ENCODE measurements at places on chromosomes 11 and 22.

GRCh38 chr22:26669060-26669481 lies 11.7 kb downstream of the MIAT start:
- no peak for DNase-seq

DNA sequence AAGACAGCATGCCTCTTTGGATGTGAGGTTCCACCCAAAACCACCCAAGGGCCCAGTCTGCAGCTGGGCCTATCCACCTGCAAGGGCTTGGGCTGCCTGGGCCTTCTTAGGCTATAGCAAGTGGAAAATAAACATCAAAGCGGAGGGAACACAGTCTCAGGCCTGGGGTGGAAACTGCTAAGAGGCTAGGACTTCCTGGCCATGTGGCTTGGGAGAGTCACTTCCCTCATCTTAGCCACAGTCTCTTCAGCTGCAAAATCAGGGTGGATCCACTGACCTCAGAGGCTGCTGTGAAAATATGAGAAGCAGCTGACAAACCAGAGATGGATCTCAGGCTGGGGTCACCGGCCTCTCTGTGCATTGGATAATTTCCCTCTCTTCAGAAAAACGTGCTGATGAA lies 30.6 kb upstream of the TFIP11 start:
- DNase-seq = peak; percentile 13

DNA sequence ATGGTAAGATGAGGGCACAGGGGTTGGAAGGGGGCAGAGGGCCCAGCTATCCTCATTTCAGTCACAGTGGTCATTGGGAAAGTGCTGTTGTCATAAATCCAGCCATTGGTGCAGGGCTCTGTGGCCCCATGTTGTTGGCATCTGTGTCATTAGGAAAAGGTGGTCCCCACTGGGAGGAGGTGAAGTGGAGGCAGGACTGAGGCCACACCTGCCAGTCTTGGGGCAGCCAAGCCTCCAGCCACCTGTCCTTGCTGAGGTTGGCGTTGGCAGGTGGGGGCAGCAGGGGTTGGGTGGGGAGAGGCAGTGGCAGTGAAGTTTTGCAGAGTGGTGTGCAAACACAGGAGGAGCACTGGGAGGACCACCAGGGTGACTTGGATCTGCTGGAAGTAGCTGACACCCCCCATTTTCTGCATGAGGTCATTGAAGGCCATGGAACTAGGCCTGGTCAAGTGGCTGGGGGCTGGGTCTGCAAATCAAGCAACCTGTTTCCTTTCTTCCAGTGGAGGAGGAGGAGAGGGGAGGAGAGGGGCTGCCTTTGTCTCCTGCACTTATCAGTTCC lies 25.3 kb downstream of the SLC22A6 start:
- DNase-seq = no peak

DNA sequence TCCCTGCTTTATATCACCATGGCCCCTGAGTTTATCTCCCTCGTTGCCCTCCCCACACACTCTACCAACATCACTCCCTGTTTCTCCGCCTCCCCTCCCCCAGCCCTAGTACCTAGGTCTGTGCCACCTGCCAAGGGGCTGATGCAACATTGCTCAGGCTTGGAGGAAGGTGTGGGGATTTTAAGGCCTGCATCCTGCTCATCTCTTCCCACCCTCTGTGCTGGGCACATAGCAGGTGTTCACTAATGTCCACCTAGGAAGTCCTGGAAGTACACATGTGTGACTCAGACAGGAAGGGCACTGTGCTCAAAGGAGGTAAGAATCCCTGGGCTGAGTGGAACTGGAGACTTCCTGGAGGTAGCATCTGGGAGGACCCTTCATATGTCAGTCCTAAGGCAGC lies 37.0 kb downstream of the PDE2A start:
- DNase-seq = no peak

DNA sequence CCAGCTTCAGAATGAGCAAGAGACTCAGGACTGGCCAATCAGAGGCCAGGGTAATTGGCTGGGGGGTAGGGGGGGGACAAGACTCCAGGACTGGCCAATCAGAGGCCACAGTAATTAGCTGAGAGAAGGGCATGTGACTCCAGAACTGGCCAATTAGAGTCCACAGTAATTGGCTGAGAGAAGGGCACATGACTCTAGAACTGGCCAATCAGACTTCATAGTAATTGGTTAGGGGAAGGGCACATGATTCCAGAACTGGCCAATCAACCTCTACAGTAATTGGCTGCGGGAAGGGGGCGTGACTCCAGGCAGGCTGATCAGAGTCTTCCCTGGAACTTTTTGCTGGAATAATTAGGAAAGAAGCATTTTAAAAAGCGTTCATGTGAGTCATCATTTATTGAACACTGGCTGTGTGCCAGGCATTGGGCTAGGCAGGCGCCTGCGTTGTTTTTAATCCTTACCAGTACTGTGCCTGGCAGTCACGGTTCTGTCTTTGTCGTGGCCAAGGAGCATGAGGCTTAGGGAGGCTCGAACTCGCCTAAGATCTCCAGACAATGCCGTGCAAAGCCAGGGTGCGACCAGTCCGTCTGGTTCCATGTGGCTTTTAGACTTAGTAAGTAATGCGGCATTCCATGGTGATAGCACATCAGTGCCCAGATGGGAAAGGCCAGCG lies 508.1 kb downstream of the TBC1D22A start:
- DNase-seq = no peak

GRCh38 chr11:29124470-29124869 lies 892.4 kb downstream of the KCNA4 start:
- DNase-seq = no peak

DNA sequence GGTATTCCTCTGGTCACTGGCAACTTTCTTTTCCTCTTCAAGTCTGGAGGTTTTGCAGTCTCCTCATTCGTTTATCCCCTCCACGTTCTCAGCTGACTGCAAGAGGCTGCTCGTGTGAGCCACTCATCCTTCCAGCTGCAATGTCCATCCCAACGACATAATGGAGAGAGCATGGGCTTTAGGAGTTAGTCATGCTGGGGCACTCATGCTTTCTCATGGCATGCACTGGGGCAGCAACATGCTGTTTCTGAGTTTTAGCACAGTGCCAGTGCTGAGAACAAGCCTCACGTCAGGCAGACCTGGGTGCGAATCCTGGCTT lies 7.1 kb downstream of the DCPS start:
- DNase-seq = no peak

DNA sequence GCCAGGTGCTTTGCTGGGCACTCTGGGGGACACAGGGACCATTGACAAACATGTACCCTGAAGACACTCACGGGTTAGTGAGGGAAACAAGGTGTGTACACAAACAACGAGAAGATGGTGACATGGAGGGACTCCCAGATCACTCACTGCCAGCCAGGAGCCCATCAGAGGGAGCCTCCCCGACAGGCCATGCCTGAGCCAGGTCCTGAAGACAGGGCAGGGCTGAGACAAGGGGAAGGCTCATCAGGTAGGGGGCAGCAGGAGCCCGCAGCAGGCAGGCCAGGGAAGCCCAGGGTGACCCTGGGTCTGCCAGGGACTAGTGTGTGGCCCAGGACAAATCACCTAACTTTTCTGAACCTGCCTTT lies 127.9 kb downstream of the BUD13 start:
- no peak for DNase-seq

DNA sequence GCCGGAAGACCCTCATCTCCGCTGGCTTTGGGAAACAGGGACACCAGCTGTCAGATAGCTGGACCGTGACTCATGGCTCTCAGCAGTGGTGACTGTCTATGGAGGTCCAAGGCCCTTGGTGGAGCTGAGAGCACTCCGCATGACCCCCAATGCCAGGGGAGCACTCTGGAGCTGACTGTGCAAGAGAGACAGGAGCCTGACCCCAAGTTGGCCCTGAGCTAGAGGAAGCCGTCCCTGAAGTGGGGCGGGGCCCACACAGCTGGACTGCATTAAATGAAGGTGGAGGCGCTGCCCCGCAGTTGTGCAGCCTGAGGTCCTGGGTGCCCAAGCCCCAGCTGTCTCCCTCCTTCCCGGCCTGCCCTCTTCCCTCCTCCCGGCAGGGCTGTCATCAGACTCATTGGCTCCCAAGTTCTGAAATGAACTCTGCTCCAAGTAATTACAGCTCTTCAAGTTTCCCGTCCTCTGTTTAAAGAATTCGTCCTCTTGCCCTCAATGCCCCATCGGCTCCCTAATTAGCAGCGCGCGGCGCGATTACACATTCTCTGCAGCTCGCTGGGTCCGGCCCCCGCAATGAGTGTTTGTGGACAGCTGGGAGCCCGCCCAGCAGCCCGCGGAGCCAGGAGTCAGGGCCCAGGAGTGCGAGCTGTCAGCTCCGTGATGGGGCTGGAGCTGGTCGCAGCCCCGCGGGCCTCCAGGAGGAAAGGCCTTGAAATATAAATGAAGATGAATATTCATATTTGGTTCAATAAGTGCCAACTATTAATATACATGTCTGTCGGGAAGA lies 93.2 kb upstream of the LMO1 start:
- DNase-seq = no peak

GRCh38 chr11:57903441-57904123 lies 120.1 kb upstream of the OR9Q1 start:
- DNase-seq = no peak

DNA sequence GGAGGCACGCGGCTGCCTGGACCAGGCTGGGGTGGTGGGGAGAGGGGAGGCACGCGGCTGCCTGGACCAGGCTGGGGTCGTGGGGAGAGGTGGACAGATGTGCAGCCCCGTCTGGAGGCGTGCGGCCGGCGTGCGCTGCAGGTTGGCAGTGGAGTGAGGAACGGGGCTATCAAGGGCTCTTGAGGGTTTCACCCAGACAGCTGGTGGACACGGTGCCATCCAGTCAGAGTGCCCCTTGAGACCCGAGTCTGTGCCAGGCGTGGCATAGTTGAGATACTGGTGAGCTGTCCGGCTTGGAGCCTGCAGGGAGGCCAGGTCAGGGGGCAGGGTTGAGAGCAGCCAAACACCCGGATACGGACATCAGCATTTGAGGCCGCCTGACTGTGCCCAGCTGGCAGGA lies 1.5 kb upstream of the GRAMD4 start:
- DNase-seq = no peak

- DNase-seq = peak; percentile 95
Measured at GRCh38 chr22:50190941-50191741, 5.4 kb downstream of the TRABD start.

DNA sequence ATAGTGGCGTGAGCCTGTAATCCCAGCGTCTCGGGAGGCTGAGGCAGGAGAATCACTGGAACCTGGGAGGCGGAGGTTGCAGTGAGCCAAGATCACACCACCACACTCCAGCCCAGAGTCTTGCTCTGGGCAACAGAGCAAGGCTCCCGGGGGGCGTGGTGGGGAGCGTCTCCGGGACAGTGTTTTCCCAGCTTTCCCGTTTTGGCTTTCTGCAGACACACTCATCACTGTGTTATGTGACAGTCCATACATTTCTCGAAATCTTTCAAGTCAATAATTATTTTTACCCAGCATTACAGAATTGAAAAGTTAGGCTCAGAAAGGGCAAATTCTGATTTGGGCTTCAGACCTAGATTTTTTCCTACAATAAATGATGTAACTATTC lies 31.7 kb downstream of the NEAT1 start:
- no peak for DNase-seq

- DNase-seq = no peak
Measured at GRCh38 chr11:73249853-73250783, 22.0 kb upstream of the P2RY6 start.

DNA sequence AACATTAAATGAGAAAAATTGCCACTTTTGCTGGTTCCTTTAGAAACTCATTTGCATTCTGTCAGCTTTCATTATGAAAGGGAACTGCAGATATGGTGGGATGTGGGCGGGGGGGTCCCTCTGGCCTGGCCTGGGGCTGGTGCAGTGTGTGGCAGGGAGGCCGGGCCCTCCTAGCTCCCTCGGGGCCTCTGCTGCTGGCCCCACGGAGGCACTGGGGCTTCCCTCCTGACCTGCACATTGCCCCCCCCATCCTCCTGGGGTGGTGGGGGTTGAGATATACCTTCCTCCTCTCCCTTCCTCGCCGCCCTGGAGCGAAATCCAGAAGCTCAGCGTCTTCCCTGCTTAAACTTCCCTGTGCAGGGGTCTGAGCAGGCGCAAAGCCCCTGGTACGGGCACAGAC lies 1005.9 kb downstream of the BRD1 start:
- DNase-seq = no peak

DNA sequence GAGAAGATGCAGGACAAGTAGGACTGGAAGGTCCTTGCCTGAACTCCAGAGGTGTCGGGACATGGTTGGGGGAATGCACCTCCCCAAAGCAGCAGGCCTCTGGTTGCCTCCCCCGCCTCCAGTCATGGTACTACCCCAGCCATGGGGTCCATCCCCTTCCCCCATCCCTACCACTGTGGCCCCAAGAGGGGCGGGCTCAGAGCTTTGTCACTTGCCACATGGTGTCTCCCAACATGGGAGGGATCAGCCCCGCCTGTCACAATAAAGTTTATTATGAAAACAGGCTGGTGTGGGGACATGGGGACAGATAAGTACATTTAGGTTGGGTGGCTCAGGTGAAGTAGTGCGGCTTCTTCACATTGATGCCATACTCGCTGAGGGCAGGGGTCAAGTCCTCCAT lies 1.4 kb downstream of the TAF10 start:
- DNase-seq = no peak

- DNase-seq = peak; percentile 49
Measured at GRCh38 chr11:33005175-33005574, 10.5 kb upstream of the DEPDC7 start.

GRCh38 chr11:17875891-17876290 lies 137.0 kb downstream of the SERGEF start:
- no peak for DNase-seq

DNA sequence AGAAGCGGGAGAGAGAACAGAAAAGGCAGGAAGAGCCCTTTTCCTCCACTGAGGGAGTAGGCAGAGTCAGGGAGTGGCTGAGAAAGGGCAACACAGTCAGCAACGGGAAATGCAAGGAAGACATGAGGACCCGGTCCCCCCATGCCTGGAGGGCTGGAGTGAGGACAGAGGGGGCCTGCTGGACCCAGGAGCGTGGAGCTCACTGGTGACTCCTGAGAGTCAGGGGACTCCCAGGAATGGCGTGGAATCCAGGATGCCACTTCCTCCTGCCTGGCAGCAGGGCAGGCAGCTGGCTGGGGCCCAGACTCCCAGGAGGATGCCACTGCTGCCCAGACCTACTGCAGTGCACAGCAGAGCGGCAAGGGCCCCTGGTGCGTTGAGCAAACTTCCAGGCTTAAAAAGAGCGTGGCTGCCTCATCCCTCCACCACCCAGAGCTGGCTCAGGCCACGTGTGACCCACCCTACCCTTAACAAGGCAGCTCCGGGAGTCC lies 11.3 kb downstream of the C11orf21 start:
- DNase-seq = peak; percentile 5

GRCh38 chr22:22064580-22064979 lies 82.0 kb upstream of the TOP3B start:
- DNase-seq = no peak

Data from CD4-positive, alpha-beta T cell treated with Interleukin-4 for 1 hour (primary cell).